ENCODE measurements at places on chromosomes 1 and 21. TPM values are rescaled to one million over a fixed set of nuclear protein-coding genes. Genes with fewer than 3 reads are reported as not detected.
A peak's percentile ranks its signal among the peaks of the same experiment; 100 is the strongest.

DNA sequence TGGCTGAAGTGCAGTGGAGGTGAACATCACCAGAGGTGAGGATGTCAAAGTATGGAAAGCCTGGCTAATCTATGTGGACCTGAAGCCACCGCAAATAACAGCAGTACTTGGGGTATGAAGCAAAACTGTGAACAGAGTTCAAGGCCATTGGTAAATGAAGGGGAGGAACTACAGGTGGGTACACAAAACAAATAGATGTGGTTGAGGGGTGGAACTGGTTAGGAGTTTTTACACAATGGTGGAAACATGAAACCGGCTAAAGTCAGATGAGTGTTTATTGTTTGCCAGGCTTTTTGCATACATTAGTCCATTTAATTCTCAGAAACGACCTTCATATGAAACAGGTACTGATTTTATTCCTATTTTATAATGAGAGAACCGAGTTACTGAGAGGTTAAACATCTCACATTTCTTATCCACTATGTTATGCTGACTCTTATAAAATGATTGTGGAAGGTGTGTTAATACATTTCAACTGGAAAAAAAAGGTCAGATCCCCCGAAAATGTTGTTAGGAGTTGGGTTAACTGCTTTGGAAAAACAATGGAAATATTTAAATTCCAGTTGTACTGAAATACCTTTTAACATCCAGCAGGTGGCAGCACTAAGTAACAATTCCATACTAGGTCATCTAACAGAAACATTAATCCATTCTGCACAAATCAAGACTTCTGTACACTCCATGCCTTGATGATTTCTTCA is 44.3 kb upstream of the GTF2B start:
- peak; percentile 51 for DNase-seq

GRCh38 chr1:32426489-32427255 is 32.4 kb upstream of the BSDC1 start:
- DNase-seq = peak; percentile 88

- no peak for DNase-seq
Measured at GRCh38 chr1:236156512-236157208, 14.3 kb downstream of the GPR137B start.

DNA sequence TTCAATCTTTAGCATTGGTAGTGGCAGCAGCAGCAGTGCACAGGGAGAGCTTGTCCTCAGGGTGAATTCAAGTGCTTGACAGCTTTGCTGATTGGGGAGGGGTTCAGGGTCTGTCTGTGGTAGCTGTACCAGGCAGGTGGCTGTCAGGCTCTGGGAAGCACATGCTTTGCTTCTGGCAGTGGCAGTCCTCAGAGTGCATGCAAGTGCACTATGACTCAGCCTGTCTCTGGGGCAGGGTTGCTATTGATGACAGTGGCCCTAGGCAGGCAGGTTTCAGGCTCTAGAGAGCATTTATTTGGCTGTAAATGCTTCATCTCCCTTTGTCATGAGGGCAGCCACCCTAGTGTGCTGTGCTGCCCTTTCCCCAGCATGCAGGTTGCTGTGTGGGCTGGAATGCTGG is 251.9 kb upstream of the LRRC7 start:
- DNase-seq = peak; percentile 30

The PHTF1 gene
- 9.5 TPM for polyA plus RNA-seq

The TRIM58 gene
- 0.19 TPM for polyA plus RNA-seq

The THEM5 gene
- not detected for polyA plus RNA-seq
